ENCODE measurements at places on chromosomes 1 and 21.

DNA sequence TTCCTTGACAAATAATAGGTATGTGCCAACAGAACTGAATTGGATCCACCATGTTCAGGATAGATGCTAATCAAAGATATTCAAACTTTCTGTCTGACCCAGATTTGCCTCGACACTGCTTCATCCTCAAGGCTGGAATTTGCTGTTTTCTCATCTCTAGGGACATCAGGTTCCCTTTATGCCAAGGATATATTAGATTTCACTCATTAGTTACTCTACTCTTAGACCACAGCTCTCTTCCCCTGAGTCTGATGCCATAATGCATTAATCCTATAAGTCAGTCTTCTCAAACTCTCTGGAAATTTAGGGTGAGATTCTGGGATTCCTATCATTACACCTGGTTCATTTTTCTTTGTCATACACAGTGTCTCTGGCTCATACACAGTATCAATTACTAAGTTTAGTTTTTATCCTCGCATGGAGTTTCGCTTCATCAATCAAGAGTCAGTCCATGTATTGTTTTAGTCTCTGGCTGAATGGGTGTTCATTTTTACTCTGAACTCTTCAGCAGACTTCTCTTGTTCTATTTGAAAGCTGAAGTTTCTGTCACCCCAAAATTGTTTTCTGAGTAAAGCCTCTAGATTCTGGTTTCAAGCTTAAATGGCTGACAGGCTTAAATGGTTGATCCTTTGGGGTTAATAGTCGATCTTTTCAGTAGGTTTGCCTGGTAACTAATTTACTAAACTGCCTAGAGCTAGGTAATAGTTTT is 9.3 kb upstream of the DCAF6 start:
- no peak for DNase-seq

DNA sequence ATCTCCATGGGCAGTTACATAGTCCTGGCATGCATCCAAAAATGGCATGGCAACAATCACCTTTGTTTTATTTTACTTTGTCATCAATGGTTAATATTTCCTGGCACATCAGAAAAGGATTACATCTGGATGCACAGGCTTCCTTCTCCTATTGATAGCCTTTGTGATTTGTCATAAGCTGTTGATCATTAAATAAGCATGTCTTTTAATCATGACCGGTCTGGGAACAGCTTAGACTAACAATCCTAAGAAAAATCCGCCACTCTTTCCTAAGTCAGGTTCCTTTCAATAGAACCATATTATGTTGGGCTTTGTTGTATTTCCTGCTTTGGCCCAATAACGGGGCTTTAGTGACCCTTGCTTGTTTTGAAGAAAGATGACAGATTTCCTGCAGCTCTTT is 330.6 kb downstream of the DUSP10 start:
- no peak for DNase-seq

- DNase-seq: peak; percentile 79
Measured at GRCh38 chr21:16071092-16071491, 341.3 kb downstream of the USP25 start.

DNA sequence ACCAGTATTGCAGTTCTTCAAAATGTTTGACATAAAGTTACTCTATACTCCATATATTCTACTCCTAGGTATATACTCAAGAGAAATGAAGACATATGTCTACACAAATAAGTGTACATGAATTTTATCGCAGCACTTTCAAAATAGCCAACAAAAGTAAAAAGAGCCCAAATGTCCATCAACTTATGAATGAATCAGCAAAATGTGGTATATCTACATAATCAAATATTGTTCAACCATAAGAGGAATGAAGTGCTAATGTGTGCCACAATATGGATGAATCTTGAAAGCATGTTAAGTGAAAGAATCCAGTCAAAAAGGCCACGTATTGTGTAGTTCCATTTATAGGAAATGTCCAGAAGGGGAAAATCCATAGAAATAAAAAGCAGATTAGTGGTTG is 98.6 kb upstream of the F3 start:
- DNase-seq: no peak

DNA sequence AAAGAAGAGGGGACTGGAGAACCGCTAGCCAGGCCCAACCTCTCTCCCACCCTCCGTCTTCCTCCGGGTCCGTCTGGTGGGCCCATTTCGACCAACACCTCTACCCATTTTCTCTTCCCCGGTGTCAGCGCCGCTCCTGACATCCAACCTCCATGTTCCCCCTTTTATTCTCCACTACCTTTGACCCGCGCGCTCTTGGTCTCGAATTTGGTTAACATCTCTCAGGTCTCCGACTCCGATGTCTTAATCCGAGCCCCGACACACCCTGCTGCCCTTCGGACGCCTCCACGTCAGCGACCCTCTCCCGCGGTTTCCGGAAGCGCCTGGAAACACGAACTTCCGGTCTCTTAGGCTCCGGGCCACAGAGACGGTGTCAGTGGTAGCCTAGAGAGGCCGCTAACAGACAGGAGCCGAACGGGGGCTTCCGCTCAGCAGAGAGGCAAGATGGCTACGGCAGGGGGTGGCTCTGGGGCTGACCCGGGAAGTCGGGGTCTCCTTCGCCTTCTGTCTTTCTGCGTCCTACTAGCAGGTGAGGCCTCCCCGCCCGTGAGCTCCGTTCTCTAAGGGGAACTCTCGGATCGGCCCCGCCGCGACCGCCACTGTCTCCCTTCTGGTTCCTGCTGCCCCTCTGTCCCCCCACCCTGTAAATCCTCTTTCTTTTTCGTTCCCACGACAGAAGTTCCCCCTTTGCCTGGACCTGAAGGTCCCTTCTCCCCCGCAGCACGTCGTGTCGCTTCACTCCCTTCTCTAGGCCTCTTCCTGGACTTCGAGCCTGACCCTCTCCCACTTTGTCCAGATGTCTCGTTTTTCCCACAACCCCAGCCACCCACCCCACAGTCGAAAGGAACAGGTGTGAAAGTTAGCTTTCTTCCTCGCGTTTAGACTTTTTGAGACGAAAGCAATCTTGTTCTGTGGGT is at the start of the genes COPA and NCSTN:
Gene COPA (minus strand): TSS at position 298 of the 917 bp plus-strand sequence. CDS start 80 bp downstream, at position 218.
Gene NCSTN (plus strand): TSS at position 431 of the 917 bp plus-strand sequence. CDS start 14 bp downstream, at position 445.
- DNase-seq: peak; percentile 98

- peak; percentile 59 for DNase-seq
Measured at GRCh38 chr1:58649555-58649954, 50.3 kb downstream of the MYSM1 start.

- DNase-seq: no peak
Measured at GRCh38 chr1:235943581-235944114, 76.9 kb upstream of the LYST start.

- DNase-seq: no peak
Measured at GRCh38 chr21:46637952-46638746, 2.7 kb downstream of the PRMT2 start.

- no peak for DNase-seq
Measured at GRCh38 chr1:183546427-183546826, 43.8 kb downstream of the NCF2 start.

DNA sequence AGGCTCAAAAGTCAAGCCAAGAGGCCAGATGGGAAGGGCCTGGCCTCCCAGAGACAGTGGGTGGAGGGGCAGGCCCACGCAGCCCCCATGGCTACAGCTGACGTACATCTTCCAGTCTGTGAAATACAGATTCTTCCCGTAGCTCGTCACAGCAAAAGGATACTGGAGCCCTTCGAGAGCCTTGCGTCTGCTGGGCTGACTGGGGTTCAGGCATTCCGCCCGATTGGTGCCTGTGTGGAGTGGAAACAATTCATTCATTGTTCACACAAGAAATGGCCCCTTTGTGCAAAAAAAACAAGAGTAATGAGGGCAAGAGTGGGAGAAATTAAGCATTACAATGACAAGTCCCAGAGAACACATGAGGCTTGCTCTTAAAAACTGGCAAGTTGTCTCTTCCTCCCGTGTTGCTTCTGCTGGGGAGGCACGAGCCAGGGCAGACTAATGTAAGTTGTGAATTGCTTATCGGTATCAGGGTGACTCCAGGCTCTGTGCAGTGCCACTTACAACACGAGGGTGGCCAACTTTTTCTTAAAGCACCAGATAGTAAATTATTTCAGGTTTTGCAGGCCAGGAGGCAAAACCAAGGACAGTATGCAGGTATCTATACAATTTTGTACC is 85.1 kb downstream of the NID1 start:
- peak; percentile 42 for DNase-seq

DNA sequence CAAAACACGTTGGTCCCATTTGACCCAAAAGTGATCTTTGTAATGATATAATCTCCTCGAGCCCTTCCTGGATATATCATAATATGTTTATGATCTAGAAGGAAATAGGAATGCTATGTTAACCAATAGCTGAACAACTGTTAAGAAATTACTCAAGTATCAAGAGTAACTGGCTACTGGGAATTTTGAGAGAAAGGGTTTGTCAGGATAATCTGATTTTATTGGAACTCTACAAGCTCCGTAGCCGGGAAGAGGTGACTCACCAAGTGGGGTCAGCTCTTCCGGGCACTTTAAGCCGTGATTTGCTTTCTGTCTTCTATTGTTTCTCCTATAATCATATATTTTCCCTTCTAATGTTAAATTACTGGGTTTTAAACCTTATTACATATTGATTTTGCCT is 250.5 kb upstream of the POGK start:
- no peak for DNase-seq

DNA sequence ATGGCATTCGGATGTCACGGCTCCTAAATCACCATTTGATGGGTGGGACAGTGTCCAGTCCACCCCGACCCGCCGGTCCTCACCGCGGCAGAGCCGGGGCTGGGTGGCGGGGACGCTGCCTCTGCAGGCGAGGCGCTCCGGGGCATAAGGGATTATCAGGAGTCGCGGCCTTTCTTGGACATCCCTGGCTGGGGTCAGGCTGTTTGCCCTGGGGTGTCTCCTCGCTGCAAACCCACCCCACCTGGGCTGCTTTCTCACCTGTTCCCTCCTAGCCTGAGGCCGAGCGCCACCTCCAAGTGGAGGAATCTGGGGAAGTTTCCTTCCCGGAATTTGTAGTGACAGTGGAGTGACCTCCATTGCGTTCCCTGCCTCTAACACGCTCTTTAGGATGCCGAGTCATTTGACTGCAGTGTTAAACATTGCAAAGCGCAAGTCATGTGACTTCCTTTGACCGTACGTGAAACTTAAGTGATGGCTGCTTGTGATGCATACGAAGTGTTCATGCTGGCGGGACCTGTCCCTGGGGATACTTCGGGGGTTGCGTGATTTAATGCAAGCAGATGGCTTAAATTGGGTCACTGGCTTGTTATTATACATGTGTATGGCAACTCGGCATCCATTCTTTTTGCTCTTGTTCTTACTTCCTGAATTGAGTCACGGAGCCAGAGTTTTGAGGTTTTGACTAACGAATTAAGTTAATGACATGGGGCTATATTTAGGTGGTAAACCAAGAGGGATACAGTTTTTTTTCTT is 536 bp downstream of the LGALS8 start:
- DNase-seq: peak; percentile 92

DNA sequence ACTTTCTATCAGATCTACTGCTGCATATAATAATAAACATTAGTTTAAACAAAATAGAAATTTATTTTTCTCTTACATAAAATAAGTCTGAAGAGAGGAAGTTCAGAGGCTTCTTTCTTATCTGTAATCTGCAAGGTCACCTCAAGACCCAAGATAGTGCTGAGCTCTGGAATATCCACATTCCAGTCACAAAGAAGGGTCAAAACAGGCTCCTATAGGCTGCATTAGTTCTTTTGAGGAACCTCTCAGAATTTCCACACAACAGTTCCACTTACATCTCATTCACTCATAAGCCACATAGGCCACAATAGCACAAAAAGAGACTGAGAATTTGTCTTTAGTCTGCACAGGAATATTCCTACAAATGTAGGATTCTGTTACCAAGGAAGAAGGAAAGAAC is 15.4 kb downstream of the DYNLT5 start:
- no peak for DNase-seq

GRCh38 chr1:230681599-230681998 is 32.3 kb downstream of the AGT start:
- DNase-seq: peak; percentile 65

DNA sequence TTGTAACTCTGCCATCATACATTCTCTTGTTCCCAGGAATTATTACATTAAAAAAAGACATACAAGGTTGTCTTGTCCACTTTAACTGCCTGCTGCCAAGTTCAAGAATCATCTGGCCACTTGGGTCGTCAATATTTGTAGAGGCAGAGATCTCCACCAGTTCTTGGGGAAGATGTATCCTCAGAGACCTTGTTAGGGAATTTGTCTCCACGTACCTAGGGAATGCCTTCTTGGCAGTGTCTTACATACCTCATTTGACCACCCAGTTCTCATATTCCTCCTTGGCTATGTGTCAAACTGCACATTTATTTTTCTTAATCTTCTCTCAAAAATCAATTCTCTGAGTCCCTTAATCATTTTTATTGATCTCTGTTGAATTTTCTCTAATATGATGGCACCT is 266.0 kb downstream of the SPATA17 start:
- DNase-seq: no peak

- no peak for DNase-seq
Measured at GRCh38 chr1:68703921-68704354, 207.1 kb upstream of the DEPDC1 start.

GRCh38 chr1:30786264-30786991 is 28.9 kb upstream of the LAPTM5 start:
- peak; percentile 65 for DNase-seq

GRCh38 chr1:209023790-209024189 is 559.7 kb upstream of the CAMK1G start:
- no peak for DNase-seq

DNA sequence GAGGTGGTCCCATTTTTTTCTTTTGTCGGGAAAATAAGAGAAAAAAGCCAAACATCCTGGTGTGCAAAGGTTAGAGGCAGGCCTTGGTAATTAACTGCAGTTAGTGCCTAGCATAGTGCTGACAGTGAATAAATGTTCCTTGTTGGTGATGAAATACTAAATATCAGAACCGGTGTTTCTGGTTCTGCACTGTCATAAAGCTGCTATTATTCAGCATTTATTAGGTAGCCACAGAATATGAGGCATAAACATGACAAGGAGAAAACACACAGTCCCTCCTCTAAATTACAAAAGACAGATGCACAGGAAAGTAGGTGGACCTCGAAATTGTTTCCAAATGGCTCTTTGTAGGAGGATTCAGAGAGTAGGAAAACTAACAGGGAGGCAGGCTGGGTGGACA is 122.0 kb upstream of the ADGRL2 start:
- DNase-seq: no peak

DNA sequence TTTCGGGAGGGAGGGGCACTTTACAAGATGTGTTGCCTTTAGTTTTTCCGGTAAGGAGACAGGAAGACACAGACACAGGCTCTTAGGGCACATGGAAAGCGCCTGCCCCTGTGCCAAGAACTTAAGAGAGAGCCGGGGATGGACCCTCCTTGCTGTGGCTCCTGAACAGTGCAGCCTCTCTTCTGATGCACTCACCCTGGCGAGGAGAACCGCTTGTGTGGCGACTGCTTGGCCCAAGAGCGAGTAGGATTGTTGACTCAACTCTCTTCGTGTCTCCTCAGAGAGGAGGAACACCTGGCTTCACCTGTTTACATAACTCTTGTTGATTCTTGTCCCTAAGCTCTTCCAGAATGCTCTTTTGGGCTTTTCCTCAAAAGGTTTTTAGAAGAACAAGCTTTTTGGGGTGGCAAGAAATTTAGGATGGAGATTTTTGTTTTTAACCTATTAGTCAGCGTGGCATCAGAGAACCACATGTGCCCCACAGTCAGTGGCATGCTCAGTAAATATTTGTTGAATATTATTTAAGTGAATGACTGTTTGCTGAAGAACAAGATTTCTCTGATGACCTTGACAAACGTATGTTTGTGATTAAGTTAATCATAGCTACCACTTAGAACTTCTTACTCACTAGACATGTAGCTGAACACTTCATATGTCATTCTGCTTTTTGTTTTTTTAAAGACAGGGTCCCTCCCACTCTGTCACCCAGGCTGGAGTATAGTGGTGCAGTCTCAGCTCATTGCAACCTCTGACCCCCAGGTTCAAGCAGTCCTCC is 60.6 kb downstream of the NFIA start:
- DNase-seq: no peak

GRCh38 chr1:162232034-162232711 is 144.5 kb downstream of the SPATA46 start:
- no peak for DNase-seq
